HCT116 (cell line): ENCODE measurements at places on chromosomes 7 and 10.

GRCh38 chr10:29021591-29021990, 267.3 kb upstream of the LYZL1 start:
- DNase-seq = no peak

- DNase-seq = no peak
Observed at GRCh38 chr10:14024329-14025202, 306.2 kb downstream of the FRMD4A start.

- no peak for DNase-seq
Observed at GRCh38 chr7:99456288-99456687, 9.7 kb downstream of the ATP5MF start.

DNA sequence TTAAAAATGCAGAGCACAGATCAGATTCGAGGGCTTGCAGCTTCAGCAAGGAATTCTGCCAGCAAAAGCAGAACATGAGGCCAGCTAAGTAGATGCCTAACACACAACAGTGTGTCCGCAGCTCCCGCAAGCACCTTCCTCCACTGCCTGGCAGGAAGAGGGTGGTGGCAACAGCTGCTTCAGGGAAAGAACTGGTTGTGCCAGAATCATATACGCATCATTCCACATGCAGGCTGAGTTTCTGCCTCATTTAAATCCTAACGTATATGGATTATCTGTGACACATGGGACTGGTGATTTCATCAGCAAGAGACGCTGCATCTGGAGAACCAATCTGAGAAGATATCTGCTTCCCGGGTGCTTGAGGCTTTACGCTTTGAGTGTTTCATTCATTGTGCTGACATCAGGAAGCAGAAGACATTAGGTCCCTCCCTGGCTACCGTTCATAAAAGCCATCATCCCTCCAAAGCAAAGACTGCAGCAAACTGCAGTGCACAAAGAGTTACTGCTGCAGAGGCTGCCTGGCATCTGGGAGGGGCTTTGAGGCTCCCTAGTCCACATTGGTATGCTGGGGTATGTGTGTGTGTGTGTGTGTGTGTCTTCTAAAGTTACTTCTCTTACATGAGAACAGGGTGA, 78.8 kb downstream of the FAM13C start:
- DNase-seq = no peak

DNA sequence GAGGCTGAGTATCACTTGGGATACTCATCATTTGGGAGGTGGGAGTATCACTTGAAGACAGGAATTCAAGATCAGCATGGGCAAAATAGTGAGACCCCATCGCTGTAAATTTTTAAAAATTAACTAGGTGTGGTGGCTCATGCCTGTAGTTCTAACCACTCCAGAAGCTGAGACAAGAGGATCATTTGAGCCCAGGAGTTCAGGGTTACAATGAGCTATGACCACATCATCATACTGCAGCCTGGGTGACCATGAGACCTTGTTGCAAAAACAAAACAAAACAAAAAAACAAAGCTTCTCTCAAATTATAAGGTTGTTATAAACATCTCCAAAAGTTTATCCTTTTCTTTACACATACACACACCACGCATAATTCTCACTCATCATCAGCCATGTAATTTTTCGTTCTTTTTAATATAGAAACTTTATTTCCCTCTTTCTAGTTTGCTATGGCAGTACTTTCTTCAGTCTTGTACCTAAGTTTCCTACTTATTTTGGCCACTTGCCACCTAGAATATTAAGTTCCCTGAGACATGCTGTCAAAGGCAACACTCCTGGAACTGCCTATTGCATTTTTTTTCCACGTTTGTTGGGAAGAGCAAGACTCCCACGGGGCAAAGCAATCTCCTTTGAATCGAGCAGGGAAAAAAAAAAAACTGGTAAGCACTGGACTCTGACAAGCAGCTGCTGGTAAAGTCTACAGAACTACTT, 37.1 kb downstream of the SKIDA1 start:
- DNase-seq = no peak

DNA sequence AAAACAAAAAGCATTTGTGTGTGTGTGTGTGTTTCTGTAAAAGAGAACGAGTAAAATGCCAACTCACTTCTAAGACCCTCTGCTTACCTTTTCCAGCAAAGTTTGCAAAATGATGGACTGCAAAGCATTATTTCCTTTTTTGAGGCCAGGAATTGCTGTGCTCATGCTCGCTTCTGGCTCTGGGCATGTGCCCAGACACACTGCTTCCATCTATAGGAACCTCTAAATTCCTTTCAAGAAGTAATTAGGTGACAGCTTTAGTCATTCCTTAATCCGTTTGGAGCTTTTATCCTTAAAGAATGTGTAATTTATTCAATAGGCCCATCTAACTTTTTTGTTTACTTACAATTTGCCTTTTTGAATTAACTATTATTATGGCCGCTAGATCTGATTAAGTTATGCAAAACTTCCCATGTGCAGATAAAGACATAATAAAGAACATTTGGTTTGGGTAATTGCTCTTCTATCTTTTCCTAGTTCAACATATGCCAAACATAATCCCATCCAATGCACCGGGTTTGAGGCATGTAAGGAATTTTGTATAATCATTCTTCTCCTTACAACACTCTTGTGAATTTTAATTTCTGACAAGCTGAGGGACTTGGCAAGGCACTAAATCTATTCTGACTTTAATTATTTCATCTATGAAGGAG, 34.7 kb downstream of the A1CF start:
- no peak for DNase-seq

DNA sequence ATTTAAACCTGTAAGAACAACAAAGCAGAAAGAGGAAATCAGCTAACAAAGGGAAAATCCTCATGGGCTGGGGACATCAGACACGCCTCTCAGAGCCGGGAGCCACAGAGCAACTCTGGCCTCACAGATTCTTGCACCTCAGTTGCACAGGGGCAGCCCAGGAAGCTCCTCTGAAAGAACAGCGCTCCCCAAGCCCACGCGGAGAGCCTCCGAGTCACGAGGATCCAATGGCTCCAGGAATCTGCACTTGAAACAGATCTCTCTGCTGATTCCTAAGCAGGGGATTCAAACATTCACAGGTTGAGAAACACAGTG, 213.2 kb upstream of the MGMT start:
- no peak for DNase-seq

DNA sequence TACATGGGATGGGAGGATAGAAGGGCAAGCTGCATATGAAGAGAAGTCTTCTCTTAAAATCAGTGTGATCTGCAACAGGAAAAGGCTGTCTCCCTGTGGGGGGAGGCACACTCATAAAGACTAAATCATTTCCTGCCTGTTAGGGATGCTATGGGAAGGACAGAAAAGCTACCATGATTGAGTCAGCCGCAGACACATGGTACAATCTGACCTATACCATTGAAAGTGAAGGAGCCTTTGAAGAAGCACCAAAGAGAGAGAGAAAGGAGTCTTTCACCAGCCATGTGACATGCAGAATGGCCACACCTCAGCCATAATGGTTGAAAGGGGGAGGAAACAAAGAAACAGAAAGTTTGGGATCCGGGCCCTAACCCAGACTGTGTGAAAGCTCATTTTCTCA, 29.1 kb downstream of the NUDCD3 start:
- DNase-seq = no peak

DNA sequence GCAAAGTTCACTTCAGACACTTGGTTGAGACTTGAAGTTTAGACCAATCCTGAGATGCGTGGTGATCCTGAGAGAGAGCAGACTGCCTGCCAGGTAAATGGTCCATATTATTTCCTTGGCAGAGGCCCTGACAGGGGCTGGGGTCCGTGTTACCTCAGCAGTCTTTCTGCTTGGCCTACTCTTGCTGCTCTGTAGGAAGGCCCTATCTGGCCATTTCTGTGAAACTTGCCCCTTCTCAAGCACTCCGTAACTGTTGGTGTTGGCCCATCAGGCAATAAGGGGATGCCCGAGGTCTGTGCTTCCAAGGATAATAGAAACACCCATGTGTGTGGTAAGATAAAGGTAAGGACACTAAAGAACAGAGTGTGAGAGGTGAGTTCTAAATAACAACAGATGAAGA, 20.0 kb downstream of the LOXL4 start:
- DNase-seq = no peak

- no peak for DNase-seq
Observed at GRCh38 chr7:103660455-103661371, 214.7 kb upstream of the SLC26A5 start.

- no peak for DNase-seq
Observed at GRCh38 chr10:11024596-11024995, 6.9 kb downstream of the CELF2 start.

DNA sequence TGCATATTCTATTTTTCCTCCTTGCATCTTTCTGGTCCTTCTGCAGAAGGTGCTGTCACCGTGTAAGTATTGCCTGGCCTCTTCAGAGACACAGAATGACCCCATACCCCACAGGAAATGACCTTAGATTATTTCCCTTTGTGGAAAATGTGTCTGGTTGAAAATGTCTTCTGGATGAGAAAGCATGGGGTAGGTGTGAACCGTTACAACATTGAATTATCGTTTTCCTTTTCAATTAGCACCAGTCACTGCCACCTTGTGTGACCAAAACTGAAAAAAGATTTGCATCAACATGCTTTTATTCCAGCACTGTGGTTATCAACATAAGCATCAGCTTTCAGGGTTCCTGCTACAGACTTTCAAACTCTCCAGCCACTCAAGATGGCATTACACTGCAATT, 58.0 kb upstream of the CELF2 start:
- DNase-seq = no peak

DNA sequence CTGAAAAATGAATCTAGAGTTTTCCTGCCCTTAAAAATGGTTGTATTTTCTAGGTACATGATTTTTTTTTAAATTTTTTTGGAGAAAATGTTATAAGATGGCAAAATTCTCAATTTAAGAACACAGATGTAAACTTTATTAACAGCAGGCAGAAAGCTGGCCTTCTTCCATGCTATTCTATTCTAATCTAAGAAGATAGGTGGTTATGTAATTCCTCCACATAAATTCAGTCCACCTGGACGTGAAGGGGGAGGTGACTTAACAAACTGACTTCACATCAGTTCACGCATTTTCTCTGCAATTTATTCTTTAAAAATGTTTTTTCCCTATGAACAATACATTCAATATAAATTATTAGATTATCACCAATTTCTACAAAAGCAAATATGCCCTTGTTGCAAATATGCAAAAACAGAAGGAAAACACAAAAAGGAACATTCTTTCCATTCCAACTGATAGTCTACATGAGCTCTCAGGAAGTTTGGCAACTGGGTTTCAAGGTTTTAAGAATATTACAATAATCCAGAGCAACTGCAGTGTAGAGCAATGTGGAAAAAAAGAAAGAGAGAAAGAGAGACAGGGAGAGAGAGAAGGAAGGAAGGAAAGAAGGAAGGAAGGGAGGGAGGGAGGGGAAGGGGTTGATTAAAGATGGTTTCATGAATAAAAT, 76.8 kb downstream of the HIBADH start:
- no peak for DNase-seq

DNA sequence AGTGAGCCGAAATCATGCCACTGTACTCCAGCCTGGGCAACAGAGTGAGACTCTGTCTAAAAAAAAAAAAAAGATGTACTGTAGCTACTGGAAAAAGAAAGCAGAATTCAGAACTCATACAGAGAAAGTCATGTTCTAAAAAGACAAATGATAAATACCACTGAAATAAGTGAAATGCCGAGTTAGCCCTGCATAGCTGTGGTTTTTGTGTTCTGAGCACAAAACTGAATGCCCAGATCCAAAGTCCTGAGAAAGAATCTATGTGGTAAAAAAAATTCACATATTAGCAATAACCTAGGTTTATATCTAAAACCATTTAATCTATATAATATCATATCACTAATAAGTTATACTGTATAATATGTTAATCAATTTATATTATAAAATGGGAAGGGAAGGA, 29.3 kb upstream of the HECW1 start:
- no peak for DNase-seq

DNA sequence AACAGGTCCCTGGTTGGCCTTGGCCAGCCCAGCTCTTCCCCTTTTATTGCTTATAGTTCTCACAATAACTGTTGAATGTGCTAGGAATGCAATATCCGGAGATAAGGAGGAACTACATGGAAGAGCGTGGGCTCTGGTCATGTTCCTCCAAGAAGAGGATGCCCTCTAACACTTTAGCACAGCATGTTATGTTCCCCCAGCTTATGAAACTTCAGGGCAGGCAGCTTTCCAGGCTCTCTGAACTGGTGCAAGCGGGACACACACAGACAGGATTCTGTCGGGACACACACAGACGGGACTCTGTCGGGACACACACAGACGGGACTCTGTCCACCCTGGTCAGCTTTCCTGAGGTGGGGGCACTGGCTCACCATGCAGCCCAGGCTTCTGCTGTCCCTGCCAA, 141.6 kb downstream of the PKD1L1 start:
- DNase-seq = no peak

DNA sequence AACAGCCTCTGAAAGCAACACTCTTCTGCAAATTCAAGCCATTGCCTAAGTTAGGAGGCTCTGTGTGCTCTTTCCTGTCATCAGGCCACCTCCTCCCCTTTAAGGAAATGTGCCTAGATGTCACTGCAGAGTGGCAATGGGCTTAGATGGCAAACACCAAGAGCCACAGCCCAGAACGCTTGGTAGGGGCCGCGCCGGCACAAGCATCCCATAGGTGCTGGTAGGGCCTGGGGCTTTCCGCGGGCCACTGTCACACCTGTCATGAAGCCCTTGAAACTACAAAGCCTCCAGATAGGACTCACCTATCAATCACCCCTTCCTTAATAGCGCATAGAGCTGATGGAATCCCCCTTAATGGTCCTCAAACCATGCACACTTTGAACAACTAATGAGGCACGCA, 299.9 kb downstream of the GRID1 start:
- no peak for DNase-seq

- no peak for DNase-seq
Observed at GRCh38 chr10:48536916-48537890, 67.7 kb downstream of the ARHGAP22 start.

GRCh38 chr7:105958012-105958411, 5.1 kb upstream of the CDHR3 start:
- no peak for DNase-seq

DNA sequence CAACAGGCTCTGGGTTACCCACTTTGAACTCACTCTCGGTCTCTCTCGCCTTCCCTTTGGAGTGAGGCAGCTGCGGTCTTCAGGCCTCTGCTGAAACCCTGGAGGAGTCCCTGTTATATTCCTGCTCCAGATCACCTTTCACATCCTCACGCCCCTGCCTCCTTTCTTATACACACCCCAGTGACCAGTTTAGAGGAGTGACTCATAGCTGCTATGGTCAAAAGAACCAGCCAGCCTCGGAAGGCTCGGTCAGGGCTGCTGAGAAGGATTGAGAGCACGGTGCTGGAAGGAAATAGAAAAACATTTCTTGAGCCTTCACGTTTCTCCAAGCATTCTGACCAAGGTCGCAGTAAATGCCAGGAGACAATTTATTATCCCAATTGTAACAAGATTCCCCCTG, 28.3 kb upstream of the SVOPL start:
- DNase-seq = no peak

- DNase-seq = no peak
Observed at GRCh38 chr10:10917031-10917430, 100.6 kb upstream of the CELF2 start.

- no peak for DNase-seq
Observed at GRCh38 chr10:102342958-102343357, 52.5 kb upstream of the NFKB2 start.

- no peak for DNase-seq
Observed at GRCh38 chr7:22726907-22727713, at the start of gene IL6. Gene IL6 (plus strand): TSS chr7:22727200. CDS start chr7:22727263, 63 bp downstream.
